Activated CD4-positive, alpha-beta T cell treated with anti-CD3 and anti-CD28 coated beads, Interleukin-2, amount 10 ng/mL, durations not matched to agents 7 days and 5 days (primary cell): ENCODE measurements at places on chromosomes 16 and 17. TPM values are rescaled to one million over a fixed set of nuclear protein-coding genes. Genes with fewer than 3 reads are reported as not detected.

FOXO3B gene
- 3.1 TPM for total RNA-seq

RAB26 gene
- total RNA-seq, result 0.20 TPM

GRCh38 chr17:13806092-13806491, 204.4 kb upstream of the HS3ST3A1 start:
- no peak for DNase-seq

CSH1 gene
- not detected for total RNA-seq

SUPT4H1 gene
- total RNA-seq, result 69.0 TPM

GRCh38 chr16:46929378-46930332, 43.8 kb downstream of the DNAJA2 start:
- peak; percentile 71 for DNase-seq

DNA sequence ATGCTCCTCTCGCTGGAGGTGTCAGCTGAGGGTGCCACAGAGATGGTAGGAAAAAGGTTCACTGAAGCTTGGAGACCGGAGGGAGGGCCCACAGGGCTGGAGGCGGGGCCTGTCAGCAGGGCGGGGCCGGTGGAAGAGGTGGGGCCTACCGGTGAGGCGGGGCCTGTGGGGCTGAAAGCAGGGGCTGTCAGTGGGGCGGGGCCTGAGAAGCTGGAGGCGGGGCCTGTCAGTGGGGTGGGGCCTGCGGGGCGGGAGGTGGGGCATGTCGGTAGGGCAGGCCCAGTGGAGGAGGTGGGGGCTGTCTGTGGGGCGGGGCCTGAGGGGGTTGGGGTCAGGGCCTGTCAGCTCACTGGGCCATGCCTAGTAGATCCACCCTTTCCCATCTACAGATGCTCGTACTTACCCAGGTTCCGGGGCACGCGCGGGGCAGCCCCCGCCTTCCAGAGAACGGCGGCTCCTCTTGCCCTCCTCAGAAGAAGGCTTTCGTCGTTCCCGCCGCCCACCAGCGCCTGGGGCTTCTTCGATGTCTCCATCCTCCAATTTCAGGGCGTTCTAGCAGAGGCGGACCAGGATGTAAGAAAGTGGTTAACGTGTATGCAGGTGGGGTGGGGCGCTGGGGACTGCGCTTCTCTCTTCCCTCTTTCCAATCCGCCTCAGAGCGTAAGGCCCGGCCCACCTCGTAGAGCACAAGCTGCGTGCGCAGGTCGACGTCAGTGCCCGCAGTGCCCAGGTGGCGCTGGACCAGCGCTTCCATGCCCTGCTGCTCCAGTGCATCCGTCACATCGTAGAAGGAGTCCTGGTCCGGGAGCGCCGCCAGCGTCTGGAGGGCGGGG, 9.8 kb downstream of the TMEM208 start:
- peak; percentile 76 for DNase-seq

UBE2Z gene
- 76.5 TPM for total RNA-seq

GRCh38 chr17:40568074-40568836, 3.0 kb upstream of the CCR7 start:
- DNase-seq, result no peak

- DNase-seq, result no peak
Observed at GRCh38 chr16:86775511-86775921, 197.2 kb downstream of the FOXL1 start.

DNA sequence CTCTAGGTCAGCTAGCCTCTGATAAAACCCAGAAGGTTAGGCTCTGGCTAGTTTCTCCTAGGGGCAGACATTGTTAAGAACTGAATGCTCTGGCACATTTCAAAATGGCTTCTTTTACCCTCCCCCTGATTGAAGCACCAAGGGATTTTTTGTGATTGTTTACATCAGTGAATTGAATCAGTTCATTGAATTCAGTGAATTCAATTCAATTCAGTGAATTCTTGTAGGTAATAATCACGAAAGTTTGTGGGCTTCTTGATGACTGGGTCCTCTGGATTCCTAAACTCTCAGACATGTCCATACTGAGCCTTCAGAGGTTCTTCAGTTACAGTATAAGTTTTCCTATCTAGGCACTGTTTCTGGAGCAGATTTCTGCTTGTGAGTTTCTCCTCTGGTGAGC, 135.2 kb upstream of the ELAC2 start:
- no peak for DNase-seq

IL34 gene
- not detected for total RNA-seq

SCARF1 gene
- 0.87 TPM for total RNA-seq

GRCh38 chr17:59492091-59492451, 73.3 kb upstream of the DHX40 start:
- no peak for DNase-seq

DNA sequence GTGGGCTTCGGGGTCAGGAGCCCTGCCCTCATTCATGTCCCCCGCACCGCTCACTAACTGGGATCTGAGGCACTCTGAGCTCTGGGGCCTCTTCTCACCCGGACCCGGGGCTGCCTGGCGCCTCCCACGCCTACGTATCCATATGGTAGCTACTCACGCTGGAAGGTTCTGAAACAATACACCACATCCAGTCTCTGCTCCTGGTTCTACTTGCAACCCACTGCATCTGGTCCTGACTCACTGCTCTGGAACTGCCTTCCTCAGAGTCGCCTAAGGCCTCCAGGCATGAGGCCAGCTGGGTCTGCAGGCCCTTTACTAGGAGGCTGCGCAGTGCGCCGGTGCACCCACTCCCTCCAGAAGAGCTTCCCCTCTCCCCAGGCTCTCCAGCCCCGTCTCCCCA, 18.1 kb downstream of the USP36 start:
- no peak for DNase-seq

DNA sequence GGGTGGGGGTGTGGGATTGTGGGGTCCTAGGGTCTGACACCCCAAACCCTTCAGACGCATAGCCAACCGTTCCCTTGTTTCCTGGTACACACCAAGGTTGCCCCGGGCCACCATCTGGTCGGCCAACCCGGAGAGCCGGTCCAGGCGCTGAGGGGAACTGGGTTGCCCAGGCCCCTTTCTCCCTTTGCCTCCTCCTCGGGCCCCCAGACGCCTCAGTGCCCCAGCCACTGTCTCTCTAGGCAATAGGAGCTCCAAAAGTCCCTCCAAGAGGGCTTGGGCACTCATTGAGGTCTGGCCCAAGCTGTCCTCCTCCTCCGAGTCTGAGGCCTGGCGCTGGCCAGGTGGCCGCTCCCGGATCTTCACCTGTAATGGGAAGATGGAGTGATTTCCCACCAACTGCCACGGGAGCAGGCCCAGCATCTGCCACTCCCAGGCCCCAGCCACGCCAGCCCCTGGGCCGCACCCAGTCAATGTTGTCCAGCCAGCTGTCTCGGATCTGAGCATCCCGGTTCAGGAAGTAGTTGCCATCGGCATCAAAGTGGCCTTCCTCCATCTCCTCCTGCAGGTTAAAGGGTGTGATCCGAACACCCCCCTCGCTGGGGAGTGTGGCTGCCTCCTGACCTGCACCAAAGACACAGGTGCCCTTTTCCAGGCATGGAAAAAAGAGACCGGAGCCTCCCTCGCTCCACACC, 1.5 kb downstream of the CD2BP2 start:
- DNase-seq, result no peak

GRCh38 chr17:11404431-11405276, 163.6 kb downstream of the SHISA6 start:
- no peak for DNase-seq

GRCh38 chr17:50541716-50542688, 5.0 kb upstream of the SPATA20 start:
- peak; percentile 83 for DNase-seq

GRCh38 chr17:671076-671762, 43.4 kb downstream of the VPS53 start:
- DNase-seq, result no peak

GRCh38 chr17:81891303-81891552, 158 bp downstream of the ALYREF start:
- DNase-seq, result no peak

DNA sequence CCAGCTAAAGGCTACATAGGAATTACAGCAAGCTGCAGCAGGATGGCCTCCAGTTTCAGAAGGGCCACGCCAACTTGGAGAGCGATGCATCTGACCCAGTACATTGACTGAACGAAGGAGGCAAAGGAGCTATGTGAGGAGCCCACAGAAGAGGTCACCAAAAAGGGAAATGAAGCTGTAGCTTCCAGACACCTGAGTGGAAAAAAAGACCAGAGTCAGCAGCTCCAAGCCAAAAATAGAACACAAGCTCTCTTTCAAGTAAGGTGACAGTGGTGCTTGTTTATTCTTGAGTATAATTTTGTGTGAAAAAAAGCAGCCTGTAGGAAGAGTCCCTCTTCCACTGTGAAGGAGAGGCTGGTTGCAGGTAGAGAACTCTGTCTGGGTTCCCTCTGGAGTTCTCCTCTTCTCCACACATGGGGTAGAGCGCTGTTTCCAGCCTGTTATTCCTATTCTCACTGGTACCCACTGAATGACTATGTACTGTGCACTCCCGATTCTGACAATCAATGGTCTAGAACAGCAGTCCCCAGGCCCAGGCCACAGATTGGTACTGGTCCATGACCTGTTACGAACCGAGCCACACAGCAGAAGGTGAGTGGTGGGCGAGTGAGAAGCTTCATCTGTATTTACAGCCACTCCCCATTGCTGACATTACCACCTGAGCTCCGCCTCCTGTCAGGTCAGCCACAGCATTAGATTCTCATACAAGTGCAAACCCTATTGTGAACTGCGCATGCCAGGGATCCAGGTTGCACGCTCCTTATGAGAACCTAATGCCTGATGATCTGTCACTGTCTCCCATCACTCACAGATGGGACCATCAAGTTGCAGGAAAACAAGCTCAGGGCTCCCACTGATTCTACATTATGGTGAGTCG, 15.1 kb downstream of the CCL4 start:
- DNase-seq, result no peak

- no peak for DNase-seq
Observed at GRCh38 chr16:51407921-51408320, 256.9 kb upstream of the SALL1 start.

PRMT7 gene
- total RNA-seq, result 76.9 TPM
